CD8-positive, alpha-beta memory T cell (primary cell): ENCODE measurements at places on chromosomes 6 and 20. TPM values are rescaled to one million over a fixed set of nuclear protein-coding genes. Genes with fewer than 3 reads are reported as not detected.
A peak's percentile ranks its signal among the peaks of the same experiment; 100 is the strongest.

Gene RSPO3
- not detected for total RNA-seq

Gene PKIB
- total RNA-seq, result 0.26 TPM

Gene PTCRA
- total RNA-seq, result not detected

Gene QRSL1
- total RNA-seq, result 23.0 TPM

Gene ERVFRD-1
- not detected for total RNA-seq

Gene AKAP12
- 1.3 TPM for total RNA-seq

DNA sequence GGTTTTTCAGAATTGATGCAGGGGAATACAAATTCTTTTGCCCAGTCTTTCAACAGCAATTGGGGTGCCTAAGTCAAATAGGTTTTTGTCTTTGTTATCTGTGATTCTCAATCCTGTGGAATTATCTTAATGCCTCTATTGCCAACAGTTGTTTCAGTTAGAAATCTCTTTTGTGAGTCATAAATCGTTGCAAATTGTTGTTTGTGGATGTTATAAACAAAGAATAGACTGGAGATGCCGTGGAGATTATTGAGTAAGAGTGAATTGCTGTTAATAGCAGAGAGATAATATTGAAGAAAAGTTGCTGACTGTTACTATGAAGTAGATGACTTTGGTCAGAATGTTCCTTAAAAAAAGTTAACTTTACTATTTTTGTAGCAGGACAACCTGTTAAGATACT is 63.7 kb upstream of the POPDC3 start:
- H3K4me1 ChIP-seq, result no peaks in the 10 kb centered on the region
- no peaks in the 10 kb centered on the region for H3K27me3 ChIP-seq
- no peak overlapping the region for H3K27ac ChIP-seq
- no peak for DNase-seq
- no peak overlapping the region for H3K4me3 ChIP-seq

DNA sequence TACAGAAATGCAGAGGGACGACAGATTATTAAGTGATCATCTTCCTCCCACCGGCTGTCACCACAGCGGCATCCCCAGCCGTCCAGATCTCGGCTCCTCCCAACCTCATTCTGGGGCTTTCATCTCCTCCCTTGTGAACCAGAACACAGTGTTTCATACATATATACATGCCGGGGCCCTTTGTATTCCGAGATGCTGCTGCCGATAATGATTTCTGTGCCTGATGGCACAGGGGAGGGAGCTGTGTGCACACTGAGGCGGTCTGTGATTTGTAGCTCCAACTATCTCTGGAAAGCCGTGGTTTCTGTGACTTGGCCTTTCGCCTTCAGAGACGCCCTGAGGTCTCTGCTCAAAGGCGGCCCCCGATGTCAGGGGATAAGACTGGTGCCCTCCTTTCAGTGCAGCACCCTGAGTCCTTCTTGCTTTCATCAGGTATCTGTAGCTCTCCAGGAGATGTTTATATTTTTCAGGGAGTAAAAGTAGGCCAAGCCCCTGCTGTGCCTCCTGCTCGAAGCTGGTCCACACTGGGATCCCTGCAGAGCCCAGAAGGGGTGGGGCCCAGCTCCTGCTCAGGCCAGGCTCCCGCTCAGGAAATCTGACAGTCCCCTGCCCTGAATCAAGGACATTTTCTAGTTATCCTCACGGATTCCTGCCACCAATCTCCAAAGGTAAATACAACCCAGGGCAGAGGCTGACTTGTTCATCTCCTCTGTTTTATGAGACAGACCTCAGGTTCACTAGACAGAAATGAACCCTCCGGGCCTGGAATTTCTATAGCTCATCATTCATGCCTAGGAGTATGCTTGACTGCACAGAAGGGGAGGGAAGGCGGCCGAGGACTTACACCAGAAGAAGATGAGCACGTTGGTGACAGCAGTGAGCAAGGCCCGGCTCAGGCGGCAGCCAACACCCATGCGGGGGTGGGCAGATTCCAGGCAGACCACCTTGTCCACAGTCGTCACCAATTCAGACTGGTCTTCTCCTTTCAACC is 11.2 kb downstream of the LEMD2 start:
- H3K4me3 ChIP-seq, result no peak overlapping the region
- H3K27me3 ChIP-seq, result no peaks in the 10 kb centered on the region
- no peak for DNase-seq
- peaks cover 75% of the 10 kb centered on the region for H3K36me3 ChIP-seq

DNA sequence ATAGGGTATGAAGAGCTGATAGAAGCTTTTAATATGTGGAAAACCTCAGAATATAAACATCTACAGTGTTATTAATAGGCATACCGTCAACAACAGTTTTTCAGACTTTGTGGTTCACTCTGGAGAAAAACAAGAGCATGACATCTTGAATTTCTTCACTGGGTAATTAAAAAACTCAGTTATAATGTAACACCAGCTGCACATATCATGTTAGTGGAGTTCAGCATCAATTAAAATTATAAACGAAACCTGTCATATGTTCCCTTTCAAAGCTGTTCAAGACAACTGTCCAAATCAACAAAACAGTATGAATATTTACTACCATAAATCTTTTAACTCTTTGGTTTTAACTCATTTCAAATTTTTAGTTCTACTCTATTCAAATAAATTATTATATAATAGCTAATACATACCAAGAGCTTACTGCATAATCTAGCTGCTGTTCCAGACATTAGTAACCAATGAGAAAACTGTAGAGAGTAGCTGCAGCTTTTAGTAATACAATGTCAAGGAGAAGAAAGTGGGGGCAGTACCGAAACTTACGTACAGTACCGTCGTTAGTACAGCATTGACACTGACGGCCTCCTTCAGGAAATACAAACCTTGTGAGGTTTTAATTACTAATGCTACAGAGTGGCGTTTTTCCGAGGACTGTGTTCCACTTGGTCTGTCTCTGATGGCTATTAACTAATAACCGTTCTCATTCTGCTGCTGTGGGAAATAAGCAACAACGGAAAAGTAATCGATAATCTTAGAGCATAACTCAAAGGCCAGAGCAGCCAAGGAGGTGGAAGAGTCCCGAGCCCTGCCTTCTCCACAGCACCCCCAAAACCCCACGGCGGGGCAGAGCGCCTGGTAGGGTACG is 532 bp upstream of the PM20D2 start:
- no peaks in the 10 kb centered on the region for H3K36me3 ChIP-seq
- H3K4me1 ChIP-seq, result peaks cover 9% of the 10 kb centered on the region
- no peaks in the 10 kb centered on the region for H3K27me3 ChIP-seq
- DNase-seq, result no peak
- H3K27ac ChIP-seq, result peak overlapping the region; percentile 62

- no peak for DNase-seq
- no peak overlapping the region for H3K4me3 ChIP-seq
- no peaks in the 10 kb centered on the region for H3K27me3 ChIP-seq
These were observed 233.9 kb upstream of the SYNDIG1 start for GRCh38 chr20:24235296-24236175.

DNA sequence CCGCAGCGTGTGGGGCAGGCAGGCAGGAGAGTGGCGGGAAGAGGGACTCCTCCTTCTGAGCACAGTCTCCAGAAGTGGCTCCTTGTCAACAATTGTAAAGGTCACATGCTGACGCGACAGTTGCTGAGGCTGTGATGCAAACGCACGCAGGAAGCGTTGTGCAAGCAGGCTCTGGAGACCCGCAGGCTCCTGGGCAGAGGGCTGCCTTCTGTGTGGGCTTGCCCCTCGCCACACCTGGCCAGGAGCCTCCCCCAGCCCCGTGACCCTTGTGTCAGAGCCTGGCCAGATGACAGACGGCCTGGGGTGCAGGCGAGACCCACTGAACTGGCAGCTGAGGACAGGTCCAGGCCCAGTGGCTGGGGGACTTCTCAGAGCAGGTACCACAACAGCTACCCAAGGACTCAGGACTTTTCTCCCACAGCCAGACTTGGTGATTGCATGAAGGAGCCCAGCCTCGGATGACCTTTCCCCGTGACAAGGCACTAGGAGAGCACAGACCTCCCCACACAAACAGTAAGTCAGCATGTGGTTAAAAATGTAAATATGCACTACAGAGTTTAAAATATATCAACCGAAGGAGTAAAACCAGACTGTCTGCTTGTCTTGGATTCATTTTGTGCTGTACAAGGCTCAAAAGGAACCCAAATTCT is 222.1 kb upstream of the RREB1 start:
- no peaks in the 10 kb centered on the region for H3K4me1 ChIP-seq
- no peaks in the 10 kb centered on the region for H3K27me3 ChIP-seq
- DNase-seq, result no peak
- H3K36me3 ChIP-seq, result no peaks in the 10 kb centered on the region
- H3K4me3 ChIP-seq, result no peak overlapping the region
- peak overlapping the region; percentile 67 for H3K27ac ChIP-seq
